IPS DF 6.9 (cell line): ENCODE measurements at places on chromosomes 4 and X.

- no peak for DNase-seq
Observed at GRCh38 chr4:186723292-186724057, at the start of gene FAT1. Gene FAT1 (minus strand): TSS chr4:186723856. CDS start chr4:186709827, 14,029 bp downstream.

DNA sequence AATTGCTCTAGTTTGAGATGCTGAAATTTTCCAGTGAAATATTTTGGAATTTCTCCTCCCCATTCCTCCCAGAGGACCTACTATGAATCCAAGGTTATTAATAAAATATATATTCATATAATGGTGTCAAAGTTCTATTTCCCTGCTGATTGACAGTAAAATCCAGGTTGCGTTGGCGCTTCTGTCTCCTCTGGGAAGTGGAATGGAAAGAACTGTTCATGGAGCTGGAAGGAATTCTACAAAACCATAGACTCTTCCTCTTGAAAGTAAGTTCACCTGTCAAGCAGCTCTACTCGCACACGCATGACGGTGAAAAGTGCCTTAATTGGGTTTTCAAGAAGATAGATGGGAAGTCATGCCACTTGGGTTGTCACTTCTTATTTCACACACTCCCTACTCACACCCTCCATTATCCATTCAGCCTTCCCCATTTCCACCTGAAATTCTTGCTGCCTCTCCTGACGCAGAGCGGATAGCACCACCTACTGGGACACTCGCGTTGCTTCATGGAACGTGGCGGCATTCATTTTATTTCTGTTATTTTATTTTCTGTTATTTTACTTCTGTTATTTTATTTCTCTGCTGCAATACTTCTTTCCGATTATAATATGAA, 351.6 kb downstream of the NLGN4X start:
- no peak for DNase-seq

DNA sequence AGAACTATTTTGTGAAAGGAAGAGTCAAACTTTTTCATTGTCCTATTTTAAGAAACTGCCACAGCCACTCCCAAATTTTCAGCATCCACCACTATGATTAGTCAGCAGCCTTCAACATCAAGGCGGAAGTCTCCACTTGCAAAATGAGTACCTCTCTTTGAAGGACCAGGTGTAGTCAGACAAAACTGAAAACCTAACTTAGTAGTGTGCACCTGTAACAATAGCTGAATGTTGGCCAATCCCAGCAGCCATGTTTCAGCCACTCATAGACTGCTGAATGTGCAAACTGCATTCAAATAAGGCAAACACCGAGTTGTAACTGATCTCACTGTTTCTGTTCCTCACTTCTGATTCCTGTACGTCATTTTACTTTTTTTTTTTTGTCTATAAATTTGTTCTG, 341.1 kb downstream of the IL15 start:
- DNase-seq: no peak

- no peak for DNase-seq
Observed at GRCh38 chr4:143186212-143186611, 1.5 kb downstream of the USP38 start.

GRCh38 chr4:89781321-89781720, 55.6 kb downstream of the SNCA start:
- DNase-seq: no peak

DNA sequence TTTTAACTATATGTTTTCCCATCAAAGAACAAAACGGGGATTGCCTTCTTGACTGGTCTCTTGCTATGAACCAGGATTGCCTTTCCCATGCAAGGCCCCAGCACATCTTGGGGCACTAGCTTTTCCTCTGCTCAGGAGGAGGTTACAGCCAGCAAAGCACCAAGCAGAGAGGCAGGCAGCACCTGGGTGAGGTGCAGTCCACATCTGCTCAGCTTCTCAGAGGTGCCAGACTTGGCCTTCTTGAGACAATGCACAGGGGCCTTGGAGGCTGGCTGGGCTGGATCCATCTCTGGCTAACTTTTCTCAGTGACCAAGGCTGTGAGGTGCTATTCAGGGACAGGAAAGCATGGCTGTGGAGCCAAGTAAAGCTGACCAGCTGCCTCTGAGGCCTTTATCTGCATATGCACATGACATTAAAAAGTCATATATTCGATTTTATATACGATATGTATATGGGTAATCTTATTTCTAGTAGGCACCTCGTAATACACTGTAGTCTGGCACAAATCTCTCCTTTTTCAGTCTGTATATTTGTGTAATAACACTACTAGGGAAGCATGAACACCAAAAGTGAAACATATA, 86.9 kb downstream of the CC2D2A start:
- no peak for DNase-seq

- peak; percentile 5 for DNase-seq
Observed at GRCh38 chr4:133801883-133802282, 399.7 kb downstream of the PABPC4L start.

GRCh38 chrX:39766855-39767254, 330.9 kb downstream of the BCOR start:
- DNase-seq: no peak

GRCh38 chr4:20464381-20464780, 212.7 kb downstream of the SLIT2 start:
- no peak for DNase-seq

DNA sequence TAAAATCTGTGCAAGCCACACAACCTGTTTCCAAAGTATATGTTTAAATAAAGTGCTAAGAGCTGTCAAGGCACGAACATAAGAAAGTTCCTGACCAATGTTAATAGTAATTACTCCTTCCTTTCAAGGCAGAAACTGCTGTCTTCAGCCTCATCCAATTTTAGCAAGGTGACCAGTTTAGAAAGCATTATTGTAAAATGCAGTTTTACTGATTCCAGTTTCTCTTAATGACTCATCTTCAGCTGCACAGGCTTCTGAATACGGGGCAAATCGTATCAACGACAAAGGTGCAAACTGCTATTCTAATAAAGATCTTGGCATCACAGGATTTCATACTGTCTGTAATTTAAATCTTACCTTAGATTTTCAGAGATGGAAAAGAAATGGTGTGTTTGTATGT, 87.5 kb downstream of the PPP3CA start:
- DNase-seq: no peak

DNA sequence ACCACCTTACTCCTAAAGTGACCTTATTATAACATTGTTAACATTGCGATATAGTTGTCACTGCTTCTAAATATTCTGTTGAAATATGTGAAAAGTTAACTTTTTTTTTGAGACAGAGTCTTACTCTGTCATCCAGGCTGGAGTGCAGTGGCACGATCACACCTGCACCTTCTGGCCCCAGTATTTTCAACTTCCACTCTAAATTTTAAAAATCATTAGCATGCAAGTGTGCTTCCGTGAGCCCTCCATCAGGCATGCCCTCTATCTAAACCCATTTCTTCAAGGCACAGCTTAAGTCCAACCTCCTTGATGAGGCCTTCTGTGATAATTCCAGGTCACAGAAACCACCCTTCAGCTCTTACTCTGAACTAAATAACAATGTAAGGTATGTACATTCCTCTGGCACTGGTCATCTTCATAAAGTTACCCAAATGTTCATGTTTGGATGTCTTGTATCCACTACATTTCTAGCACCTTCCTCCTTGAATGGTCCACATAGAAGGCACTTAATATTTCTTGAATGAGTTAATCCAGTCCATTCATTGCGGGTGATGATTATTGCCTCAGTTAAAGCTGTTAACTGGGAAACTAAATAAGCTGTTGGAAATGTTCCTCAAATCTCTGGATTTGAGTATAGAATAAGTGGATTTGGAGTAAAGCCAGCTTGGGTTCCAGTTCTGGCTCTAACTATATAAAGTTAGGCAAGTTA, 38.6 kb upstream of the TMEM131L start:
- DNase-seq: no peak

GRCh38 chr4:87505862-87506261, 23.3 kb downstream of the SPARCL1 start:
- DNase-seq: no peak

DNA sequence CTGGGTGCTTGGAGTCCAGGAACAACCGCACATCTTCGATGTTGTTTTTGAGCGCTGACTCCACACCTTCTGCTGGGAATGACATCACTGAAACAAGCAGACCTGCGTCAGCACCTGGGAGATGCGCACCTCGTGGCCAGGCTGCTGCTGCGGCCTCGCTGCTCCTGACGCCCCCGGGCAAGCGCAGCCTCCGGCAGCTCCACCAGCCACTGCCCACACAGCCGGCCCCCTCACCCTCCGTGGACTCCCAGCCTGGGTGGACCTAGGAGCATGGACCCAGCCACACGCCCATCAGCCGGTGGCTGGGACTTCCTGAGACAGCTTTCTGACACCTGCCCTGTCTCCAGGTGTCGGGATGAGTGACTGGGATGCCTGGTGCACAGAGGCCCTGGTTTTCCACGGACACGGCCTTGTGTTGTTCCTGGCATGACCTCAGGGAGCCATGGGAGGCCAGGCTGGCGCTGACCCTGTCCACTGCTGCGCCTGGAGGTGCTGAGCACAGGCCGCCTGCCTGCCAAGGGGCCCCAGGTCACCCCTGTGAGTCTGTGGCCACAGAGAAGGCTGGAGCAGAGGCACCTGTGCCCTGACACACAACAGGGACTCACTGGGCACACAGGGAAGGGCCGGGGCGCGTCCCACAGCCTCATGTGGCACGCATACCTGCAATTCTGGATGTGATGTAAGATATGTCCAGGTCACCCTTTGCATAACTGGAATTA, 48.6 kb downstream of the GAK start:
- DNase-seq: no peak

GRCh38 chr4:172899861-172900260, 268.8 kb upstream of the GALNT7 start:
- DNase-seq: no peak

DNA sequence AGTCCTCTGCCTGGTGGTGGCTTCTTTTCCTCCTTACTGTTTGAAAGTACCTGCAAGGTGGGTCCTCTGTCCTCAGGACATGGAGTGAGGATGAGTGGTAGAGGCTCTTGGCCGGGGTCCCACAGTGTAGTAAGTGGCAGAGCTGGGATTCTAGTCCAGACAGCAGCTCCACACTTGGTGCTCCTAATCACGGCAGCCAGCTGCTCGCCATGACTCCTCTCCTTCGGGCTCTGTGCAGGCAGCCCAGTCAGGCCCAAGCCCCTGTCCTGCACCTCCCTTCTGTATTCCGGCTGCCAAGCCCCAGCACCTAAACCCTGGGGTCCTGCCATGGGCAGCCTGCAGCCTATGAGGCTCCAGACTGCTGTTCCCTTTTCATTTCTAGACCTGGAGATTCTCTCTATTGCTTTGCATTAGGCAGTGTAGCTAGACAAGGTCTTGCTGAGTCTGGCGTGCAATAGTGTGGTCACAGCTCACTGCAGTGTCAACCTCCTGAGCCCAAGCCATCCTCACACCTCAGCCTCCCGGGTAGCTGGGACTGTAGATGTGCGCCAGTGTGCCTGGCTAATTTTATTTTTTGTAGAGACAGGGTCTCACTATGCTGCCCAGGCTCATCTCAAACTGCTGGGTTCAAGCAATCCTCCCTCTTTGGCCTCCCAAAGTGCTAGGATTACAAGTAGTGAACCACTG, 24.9 kb downstream of the NSD2 start:
- DNase-seq: no peak

DNA sequence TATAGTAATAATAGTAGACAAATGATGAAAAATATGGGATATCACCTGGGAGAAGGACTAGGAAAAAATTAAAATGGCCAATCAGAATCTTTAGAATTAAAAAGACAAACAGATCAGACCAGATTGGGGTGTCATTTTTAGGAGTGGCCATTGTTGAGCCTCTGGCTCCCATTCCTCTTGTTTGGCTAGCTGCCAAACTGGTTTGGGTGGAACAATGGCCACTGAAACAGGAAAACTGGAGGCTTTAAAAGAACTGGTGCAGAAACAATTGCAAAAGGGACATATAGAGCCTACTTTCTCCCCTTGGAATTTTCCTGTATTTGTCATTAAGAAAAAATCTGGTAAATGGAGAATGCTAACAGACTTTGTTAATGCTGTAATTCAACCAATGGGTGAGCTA, 294.8 kb upstream of the DKK2 start:
- no peak for DNase-seq

DNA sequence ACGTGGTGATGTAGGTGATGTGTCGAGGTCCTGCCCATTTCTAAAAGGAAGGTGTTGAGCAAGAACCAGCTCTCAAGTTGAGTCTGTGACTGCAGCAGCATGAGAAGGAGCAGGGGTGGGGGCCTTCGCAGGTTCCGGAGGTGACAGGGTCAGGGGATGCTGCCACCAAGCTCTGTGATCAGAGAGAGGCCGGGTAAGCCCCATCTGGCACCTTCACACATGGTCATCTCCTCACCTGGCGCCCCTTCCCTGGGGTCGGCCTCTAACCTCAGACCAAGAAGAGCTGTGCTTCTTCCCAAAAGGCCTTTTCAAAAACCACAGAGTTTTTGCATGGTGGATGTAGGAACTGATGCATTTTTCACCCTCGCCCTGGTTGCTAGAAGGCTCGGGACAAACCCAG, 137.6 kb downstream of the CPZ start:
- DNase-seq: no peak

DNA sequence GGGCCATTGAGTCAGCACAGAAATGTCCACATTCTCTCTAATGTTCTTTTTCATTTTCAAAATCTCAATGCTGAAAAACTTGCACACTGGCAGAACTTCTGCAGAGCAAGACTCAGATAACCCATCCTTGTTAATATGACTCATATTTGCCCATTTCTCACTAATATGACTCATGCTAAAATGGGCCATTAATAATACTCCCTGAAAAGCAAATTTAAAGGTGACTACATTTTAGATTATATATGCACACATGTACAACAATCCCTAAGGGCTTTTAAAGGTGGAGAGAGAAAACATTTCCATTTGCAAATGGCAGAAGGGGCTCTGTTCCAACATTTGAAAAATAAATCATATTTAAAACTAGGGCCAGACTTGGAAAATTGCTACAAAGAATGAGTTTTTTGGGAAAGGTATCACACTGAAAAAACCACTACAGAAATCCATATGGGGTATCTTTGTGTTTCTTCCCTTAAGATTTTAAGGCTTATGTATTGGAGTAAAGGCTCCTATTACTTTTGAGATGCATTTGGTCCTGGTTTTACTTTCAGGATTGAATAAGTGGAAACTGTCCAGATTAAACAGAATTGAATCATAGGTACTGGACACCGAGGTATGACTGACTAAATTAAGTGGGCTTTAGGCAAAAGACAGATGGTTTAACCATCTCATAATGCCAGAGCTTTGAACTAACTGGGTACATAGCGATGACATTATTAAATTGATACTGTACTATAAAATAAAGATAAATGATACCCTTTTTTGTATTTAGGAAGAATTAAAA, 30.0 kb downstream of the TLR2 start:
- no peak for DNase-seq

GRCh38 chr4:143482840-143483239, 30.7 kb upstream of the SMARCA5 start:
- DNase-seq: no peak

GRCh38 chr4:74367656-74368290, 2.8 kb downstream of the EREG start:
- no peak for DNase-seq

- no peak for DNase-seq
Observed at GRCh38 chr4:56186808-56187523, 200.3 kb downstream of the AASDH start.
